Activated naive CD8-positive, alpha-beta T cell treated with anti-CD3 and anti-CD28 coated beads, Interleukin-2, amount 10 ng/mL, durations not matched to agents 7 days and 5 days (primary cell): ENCODE measurements at places on chromosomes 12 and 14.

GRCh38 chr12:57551637-57552305, 1.9 kb downstream of the KIF5A start:
- no peak for DNase-seq

DNA sequence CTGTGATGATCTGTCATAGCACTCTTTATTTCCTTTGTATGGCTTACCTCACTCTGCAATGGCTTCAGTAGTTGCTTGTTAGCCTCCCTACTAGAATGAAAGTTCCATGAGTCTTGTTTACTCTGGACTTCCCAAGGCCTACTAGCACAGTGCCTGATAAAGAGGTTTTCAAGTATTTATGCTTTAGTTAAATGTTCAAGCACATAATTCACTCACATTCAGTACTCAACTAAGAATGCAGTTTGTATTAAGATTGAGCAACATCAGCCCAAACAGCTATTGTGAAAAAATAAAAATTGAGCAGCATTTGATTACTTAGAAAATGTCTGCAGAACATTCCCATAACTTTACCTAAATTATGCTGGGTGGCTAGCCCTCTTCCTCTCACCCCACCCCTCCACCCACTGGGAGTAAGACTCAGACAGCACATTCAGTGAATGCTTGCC, 158.9 kb upstream of the AMIGO2 start:
- DNase-seq: no peak

DNA sequence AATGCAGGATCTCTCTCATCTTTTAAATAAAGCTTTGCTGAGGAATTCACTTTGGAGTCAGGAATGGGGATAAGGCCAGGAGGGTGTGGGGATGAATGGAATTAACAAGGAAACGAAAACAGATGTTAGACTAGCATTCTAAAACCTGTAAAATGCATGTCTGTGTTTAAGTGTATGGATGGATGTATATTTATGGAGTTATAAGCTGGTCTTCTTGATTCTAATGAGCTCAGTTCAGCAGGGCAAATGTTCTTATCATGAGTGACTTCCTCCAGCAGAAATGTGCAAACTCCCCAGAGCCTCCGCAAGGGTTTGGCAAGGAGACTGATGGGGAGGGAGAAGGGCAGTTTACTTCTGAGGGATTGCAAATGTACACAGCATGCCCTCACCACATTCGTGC, 149.1 kb downstream of the NTF3 start:
- no peak for DNase-seq

DNA sequence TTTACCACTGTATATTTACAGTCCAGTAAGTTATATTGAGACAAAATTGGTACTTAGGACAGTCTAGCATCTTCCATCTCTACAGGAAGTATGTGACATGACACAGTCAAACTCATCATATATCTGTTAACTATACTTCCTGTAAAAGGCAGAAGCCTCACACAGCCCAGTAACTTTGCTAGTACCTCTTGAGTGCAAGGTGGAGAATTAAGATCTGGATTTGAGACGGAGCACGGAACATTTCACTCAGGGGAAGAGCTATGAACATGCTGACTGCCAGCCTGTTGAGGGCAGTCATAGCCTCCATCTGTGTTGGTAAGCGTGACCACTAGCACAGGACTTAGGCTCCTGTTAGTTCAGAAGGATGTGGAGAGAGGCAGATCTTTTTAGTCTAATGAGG, 333.7 kb upstream of the OR4E1 start:
- no peak for DNase-seq
